ENCODE measurements at places on chromosomes 7 and 10. TPM values are rescaled to one million over a fixed set of nuclear protein-coding genes. Genes with fewer than 3 reads are reported as not detected.

Gene OPN1SW
- polyA plus RNA-seq, result not detected

Gene PRTFDC1
- polyA plus RNA-seq, result not detected

Gene OR2A42
- polyA plus RNA-seq, result not detected

Gene CALML5
- not detected for polyA plus RNA-seq

Gene FASTK
- 55.4 TPM for polyA plus RNA-seq

Gene SSMEM1
- polyA plus RNA-seq, result not detected

Gene FAM237B
- not detected for polyA plus RNA-seq

Gene MYO3A
- 0.15 TPM for polyA plus RNA-seq
